ENCODE measurements at places on chromosomes 11 and 22. TPM values are rescaled to one million over a fixed set of nuclear protein-coding genes. Genes with fewer than 3 reads are reported as not detected.
A peak's percentile ranks its signal among the peaks of the same experiment; 100 is the strongest.

OR2AG2 gene
- total RNA-seq = 0.19 TPM

TRAPPC4 gene
- 82.6 TPM for total RNA-seq

UBQLNL gene
- total RNA-seq = 0.69 TPM

DNA sequence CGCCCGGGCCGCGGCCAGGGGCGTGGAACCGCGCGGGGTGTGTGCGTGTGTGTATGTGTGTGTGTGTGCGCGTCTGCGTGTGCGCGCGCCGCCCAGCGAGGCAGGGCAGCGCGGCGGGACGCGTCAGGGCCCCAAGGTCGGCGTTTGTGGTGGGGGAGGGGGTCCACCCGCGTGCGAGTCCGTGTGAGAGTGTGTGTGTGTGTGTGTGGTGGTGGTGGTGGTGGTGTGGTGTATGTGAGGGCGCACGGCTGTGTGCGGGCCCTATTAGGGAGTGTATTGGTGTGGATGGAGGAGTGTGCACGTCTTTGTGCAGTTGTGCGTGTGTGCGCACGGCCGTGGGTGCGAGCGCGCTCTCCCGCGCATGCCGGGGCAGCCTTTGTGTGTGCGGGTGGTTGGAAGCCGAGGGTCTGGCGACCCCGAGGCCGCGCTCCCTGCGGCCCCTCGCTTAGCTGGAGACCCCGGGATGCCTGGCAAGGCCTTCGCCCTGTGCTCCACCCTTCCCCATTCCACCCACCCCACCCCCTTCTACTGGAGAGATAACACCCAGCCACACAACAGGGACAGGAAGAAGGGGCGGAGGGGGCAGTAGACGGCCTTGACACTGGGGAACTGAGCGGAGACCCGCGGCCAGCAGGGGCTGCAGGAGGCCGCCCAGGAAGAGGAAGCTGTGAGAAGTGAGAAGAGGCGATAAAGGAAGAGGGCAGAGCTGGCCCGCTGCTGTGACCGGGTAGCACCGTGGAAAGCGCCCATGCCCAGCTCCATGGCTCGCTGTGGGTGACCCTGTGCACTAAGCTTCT, 528 bp upstream of the ARRB1 start:
- DNase-seq = peak; percentile 85

DNA sequence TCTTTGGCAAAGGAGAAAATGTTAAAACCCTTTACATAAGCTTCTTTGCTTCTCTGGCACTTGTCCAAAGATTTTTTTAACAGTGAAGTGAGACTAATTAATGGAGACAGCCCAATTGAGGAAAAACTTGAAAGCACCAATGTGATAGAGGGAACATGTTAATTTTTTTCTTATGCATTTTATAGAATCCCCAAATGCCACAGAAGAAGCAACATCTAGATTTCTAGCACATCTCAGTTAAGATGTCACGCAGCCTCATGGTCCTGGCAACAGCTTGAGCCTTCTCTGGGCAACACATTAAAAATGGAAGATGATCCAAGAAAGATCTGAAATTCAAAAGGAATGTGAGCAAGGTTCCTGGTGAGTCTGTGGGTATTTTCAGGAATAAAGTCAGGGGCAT, 48.5 kb downstream of the PACSIN2 start:
- no peak for DNase-seq

DNA sequence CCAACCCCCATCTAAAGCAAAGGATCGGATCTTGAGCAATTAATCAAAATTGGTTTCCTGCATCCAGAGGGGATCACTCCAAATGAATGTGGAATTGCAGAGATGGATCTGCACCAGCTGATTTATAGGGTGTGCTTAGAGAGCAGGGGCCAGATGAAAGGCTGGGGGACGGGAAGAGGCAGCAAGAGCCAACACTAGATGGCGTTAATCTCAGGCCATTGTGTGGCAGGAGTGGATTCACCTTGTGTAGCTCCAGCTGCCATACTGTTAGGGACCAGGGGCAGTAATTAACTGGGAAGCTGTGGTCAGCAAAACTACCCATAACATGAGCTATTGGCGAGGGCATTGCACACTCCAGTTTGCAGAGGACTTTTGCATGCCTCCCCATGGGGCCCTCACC, 35.6 kb downstream of the SERPINH1 start:
- peak; percentile 50 for DNase-seq

Data from kidney (tissue), 22 donors.